ENCODE measurements at places on chromosomes 6 and 20. TPM values are rescaled to one million over a fixed set of nuclear protein-coding genes. Genes with fewer than 3 reads are reported as not detected.

GRCh38 chr6:36035225-36035624 is 7.6 kb downstream of the MAPK14 start:
- no peak for DNase-seq

GRCh38 chr6:167828325-167828956 is 1.7 kb downstream of the AFDN start:
- DNase-seq = no peak

HTR1E gene
- not detected for total RNA-seq

DNA sequence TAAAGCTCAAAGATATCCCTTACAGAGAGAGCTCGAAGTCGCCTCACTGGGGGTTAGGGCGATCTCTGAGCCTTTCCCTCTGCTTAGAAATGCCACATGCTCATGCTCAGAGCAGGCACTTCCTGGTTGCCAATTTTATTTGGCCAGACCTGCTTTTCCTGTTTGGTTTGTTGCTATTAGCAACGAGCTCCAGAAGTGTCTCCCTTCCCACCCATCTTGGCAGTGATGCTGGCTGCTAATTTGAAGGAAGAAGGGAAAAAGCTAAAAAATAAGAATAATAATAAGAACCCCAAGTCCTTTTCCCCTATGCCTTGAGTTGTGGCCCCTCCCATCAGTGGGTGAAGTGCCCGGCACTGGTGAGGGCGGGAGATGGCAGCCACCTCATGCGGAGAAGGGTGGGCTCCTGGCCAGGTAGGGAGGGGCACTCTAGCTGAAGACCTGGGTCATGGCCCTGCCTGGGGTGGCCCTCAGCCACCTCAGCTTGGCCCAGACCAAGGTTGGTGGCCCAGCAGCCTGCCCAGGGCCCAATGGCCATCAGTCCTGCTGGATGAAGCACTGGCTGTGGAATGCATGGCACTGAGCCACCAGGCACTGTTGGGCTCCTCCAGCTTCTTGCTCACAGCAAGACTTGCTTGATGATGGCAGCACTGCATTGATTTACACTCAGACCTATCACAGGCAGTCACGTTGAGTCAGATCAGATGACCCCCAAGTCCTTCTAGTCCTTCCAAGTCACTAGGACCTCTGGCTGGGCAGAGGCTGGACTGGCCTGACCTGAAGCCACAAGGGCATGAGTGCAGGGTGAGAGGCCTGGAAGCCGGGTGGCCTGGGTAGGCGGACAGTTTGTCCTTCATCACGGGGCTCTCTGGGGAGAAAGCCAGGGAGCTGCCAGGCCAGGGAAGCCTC is 79.0 kb downstream of the SYNJ2 start:
- peak; percentile 89 for DNase-seq

DNA sequence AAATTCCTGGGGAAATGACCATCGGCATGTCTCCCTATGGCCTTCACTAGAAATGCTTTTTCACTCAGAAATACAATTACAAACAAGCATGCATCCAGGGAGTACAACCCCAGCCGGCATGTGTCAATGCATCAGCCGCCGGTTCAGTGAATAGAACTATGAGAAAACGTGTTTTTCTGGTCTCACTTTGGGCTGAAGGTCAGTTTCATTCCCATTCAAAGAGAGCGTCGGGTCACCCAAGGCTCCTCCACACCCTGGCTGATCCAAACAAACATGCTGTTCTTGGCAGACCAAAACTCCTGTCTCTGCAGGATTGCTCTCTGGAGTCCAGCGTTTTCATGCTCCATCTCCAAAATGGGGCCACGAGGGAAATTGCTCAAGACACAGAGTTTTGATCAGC is 35.5 kb upstream of the NXT1 start:
- DNase-seq = no peak

DNA sequence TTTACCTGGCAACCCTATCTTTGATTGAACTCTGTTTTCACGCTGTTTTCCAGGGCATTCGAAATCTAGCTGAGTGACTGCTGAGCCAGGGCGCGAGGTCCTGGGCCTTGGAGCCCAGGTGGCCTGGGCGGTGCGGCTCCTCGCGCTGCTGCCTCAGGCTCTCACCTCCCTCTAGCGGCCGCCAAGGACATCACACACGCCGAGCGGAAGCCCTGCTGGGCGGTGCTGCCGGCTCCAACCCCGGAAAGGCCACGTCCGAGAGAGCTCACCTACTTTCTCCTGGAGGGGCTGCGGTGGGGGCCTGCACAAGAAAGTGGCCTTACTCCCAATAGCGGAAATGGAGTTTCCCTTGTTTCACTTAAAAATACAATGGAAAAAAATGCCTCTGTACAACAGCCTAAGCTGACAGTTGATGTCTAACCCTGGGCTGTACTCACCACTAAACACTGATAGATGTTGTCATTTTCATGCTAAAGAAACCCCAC is 77.7 kb downstream of the ELOVL4 start:
- peak; percentile 90 for DNase-seq

DNA sequence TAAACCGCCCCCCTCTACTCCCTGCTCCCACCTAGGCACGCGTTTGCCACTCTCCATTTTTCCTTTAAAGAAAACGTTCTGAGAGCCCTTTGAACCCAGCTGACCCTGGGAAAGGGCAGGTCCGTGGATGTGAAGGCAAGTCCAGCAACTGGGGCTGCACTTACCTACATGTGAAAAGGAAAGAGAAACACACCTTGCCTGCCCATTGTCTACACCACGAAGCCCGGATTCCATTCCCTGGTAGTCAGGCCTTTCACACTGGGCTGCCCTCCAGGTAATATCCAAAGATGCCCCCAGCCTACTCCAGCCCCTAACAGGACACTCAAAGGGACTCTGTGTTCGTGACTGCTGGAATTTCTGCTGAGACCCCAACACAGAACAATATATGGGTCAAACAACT is 94.4 kb downstream of the CD83 start:
- no peak for DNase-seq

GRCh38 chr6:161003336-161003735 is 11.8 kb downstream of the MAP3K4 start:
- no peak for DNase-seq

All from Right ventricle myocardium inferior (tissue), 1 donor.